ENCODE measurements at places on chromosomes 2 and 18.

- DNase-seq: no peak
Measured at GRCh38 chr2:182064019-182064778, 78.5 kb downstream of the PPP1R1C start.

- no peak for DNase-seq
Measured at GRCh38 chr2:12594590-12594989, 122.1 kb upstream of the TRIB2 start.

GRCh38 chr2:10304458-10305253 is 2.0 kb downstream of the HPCAL1 start:
- no peak for DNase-seq

DNA sequence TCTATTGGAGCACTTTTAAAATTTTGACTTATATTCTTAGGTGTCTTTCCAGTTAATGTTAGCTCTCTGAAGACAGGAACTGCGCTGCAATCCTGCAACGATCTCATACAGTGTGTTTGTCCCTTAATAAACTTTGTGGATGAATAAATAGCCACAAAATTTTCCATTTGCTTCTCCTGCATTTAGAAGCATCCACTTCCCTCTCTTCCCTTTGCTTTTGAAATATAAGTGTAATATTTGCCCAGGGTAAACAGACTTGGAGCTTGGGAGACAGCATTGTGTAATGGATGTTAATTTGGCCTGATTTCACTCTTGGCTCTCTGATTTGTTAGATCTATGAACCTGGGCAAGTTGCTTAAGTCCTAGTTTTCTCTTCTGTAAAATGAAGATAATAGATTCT is 58.2 kb upstream of the CD28 start:
- DNase-seq: no peak

- no peak for DNase-seq
Measured at GRCh38 chr2:181780047-181780651, 99.8 kb upstream of the NEUROD1 start.

DNA sequence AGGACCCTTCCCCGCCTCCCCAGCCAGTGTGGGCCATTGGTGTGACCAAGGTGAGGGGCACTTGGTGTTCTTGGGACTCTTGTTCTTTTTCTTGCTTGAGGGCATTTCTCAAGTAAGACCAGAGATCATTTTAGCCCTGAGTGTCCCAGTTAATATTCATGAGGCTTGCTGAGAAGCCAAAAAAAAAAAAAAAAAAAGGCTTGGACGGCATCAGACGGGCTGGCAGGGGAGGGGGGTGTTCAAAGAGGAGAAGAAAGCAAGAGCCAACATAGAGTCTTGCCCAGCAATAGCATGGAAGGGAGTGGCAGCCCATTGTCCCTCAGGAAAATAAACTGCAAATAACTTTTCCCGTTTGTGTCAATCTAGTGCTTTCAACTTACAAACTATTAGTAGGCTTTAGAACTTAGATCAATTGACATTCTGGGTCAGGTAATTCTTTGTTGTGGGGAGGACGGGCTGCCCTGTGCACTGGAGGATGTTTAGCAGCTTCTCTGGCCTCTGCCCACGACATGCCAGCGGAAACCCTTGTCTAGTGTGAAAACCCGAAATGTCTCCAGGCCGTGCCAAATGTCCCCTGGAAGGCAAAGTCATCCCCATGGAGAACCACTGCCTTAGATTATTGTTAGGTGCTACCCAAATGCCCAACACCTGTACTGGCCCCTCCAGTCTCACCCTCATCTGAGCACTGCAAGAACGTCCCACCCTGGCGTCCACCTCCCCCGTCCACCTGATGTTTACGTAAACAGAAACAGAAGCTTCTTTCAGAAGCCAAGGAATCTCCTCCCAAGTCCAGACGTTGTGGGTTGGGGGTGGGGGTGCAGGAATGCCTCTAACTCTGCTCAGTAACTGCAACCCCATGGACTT is 163.4 kb downstream of the BCL2 start:
- no peak for DNase-seq

DNA sequence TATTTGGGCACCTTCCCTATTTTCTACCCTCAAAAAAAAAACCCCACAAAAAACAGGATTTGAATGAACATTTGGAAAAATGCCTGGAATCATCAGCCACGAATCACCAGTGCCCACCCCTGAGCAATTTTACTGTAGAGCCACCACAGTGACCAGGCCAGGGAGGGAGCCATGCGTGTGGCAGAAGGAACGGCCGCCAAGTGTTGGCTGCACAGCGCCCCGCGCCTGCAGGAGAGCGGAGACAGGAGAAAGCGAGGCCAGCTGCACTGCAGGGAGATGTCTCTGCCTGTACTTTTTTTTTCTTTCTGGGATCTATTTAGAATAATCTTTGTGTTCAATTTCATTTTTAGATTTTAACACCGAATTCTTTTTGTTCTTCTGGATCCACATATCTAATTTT is 269.3 kb upstream of the RAB12 start:
- no peak for DNase-seq

GRCh38 chr18:63753676-63754075 is 21.5 kb upstream of the SERPINB7 start:
- DNase-seq: no peak

GRCh38 chr2:174492963-174493431 is 6.2 kb upstream of the GPR155 start:
- peak; percentile 78 for DNase-seq

DNA sequence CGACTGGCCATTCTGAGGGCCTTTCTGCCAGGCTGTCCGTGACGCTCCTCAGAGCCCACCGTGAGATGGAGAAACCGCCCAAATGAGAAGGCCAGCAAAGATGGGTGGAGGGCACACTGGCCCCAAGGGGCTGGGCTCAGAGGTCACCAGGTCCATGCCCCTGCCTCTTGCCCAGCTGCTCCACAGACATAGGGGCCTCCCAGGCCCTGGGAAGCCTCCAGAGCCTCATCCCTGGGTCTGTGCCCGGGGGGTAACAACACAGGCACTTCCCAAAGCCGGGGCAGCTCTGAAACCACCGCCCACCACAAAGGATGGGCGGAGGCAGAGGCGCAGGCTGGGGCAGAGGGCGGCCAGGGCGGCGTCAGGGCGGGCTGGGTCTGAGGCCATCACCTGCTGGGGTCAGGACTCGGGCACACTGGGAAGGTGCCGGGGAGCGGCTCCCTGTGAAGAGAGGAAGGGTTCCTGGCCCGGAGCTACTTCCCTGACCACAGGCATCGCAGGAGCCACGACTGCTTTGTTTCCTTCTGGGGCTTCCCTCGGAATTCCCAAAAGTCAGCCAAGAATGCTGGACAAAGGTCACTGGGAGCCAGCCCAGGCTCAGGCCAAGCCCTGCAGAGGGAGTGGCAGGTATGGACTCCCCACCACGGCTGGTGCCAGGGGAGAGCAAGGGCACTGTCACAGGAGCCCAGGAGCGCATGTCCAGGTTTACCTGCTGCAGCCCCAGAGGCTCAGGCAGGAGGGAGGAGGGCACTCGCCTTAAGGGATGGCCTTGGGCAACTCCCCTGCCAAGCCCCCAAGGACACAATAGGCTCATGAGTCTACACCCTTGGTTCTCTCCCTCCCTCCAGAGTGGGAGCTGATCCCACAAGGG is 9.4 kb downstream of the CYP26B1 start:
- no peak for DNase-seq

GRCh38 chr2:5598156-5598555 is 94.0 kb upstream of the SOX11 start:
- no peak for DNase-seq
